Fibroblast of the aortic adventitia (primary cell): ENCODE measurements at places on chromosomes 1 and 21.

DNA sequence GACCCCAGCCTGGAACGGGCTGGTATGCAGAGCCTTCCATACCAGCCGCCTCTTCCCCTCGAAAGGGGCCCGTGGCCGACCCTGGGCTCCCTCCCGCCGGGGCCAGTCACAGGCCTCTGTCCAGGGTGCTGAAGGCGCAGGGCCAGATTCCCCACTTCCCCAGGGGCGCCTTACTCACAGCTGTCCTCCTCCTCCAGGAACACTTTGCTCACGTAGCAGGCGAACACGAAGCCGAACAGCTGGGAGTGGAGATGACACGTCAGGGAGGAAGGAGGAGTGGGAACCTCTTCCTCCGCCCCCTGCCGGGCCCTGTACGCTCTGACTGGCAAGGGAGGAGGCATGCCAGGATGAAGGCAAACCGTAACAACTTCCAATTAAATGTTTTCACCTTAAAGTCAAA lies 57.3 kb downstream of the NKAIN1 start:
- DNase-seq = peak; percentile 87

DNA sequence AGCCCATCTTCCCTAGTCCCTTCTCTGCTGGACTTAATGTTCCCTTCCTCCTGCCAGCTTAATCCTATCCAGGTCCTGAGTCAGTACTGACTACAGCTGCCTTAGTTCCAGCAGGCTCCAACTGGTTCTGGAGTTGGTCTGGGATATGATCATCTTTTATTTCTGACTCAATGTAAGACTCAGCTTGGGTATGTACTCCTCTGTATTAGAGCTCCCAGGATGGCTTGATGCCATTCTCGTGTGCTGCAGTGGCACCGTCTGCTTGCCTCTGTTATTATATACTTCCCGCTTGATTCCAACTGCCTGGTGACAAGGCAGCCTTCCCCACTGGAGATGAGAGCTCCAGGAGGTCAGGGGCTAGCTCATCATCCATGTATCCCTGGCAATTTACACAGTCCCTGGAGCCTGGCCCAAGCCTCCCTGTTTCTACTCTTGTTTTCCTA lies 164.4 kb upstream of the DPT start:
- DNase-seq = peak; percentile 66

- peak; percentile 64 for DNase-seq
Observed at GRCh38 chr1:89085781-89086180, 20.8 kb upstream of the GBP1 start.

DNA sequence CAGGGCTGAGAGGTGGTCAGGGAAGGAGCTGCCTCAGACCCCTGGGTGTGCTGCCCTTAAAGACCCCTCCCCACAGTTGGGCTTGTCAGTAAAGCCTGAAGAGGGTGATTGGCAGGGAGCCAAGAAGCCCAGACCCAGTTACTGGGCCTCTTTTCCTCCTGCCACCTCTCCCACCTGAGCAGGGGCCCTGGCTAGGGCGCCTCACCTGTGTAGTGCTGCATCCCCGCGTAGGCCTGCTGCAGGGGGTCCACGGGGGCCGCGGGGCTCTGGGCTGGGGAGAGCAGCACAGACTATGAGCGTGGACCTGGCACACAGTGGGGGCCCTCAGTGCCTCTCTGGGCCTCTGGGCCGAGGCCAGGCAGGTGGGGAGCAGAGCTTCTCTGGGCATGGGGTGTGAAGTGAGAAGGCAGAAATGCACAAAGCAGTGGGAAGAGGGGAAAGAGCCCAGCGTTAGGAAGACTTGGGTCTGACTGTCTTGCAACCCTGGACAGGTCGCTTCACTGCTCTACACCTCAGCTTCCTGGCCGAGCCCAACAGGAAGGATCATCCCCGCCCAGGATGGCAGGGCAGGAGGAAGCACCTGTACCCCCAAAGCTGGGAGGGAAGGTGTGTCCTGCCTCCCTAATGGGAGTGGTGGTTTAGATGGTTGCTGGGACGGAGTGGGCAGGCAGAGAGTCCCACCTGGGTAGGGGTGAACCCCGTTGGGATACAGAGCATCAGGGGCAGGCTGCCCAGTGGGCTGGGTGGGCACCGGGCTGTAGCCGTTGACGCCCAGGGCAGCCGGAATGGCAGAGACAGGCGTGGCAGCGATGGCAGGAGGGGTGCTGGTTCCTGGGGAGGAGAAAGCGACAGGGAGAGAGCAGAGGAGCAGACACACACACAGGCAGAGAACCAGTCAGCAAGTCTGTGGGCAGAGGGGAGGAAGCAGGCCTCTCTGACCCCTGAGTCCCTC lies 9.9 kb downstream of the CELF3 start:
- no peak for DNase-seq

DNA sequence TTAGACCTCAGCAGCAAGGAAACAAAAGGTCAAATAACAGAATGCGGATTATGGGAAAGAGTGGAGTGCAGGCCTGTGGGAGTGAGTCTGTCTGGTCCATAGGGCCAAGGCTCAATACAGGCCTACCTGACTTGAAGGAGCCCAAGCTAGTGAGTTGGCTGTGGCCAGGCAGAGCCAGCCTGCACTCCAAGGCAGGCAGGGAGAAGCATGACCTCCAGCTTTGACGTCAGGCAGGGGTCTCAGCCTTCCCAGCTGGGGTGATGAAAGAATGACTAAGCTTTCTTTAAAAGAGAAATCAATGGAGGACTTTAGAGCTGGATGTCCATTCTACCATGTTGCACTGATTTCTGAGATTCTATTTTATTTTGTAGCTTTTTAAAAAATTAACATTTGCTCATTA lies 62.8 kb downstream of the RHOU start:
- peak; percentile 20 for DNase-seq

DNA sequence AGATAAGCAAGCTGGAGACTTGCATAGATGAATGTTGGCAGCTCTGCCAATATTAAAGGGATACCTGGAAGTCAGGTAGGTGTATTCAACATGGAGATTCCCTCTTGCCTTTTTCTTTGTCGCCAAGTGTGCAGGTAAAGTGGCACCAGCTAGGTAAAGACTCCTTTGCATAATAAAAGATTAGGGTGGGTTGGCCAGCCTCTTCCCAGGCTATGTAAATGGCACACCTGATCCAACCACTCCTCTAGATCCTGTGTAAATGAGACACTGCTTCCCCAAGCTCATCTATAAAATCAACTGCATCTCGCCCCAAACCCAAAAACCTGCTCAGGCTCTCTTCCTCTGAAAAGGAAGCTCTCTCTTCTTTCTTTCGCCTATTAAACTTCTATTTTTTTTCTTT lies 100.8 kb upstream of the DSCAM start:
- DNase-seq = no peak

- peak; percentile 83 for DNase-seq
Observed at GRCh38 chr1:62841587-62842169, 57.7 kb downstream of the ATG4C start.
